ENCODE measurements at places on chromosomes 6 and 20.

DNA sequence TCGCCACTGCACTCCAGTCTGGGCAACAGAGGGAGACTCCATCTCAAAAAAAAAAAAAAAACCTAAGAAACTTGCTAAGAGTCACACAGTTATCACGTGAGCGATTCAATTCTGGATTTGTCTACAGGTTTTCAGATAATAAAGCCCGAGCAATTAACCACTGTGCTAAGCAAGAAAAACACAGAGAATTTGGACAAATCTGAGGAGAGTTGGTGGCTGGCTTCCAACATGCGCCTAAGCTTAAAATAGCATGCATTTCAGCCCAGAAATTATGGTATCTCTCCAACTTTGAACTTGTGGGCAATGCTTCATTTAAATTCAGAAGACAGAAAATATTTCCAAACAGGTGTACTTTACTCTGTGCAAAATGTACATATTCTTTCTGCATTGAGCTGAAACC lies 232.9 kb downstream of the TSHZ2 start:
- DNase-seq = no peak

DNA sequence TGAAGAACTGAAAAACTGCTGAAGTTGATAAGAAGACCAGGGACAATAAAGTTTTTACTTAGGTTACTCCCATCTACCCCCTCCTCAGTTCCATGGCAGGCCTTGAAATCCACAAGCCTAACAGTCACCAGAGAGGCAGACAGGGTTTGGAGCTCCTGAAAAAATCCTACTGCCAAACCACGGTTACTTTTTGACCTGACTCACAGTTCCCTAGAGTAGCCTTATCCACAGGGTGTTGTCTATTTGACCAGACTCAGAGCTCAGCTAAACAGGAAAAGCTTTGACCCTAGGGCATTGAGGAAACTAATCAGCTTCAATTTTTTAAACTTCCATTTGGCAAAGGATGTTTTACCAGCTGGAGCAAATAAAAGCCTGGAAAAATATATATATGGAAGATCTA lies 257.7 kb upstream of the NT5E start:
- DNase-seq = no peak

GRCh38 chr6:11427723-11428245 lies 109.8 kb upstream of the TMEM170B start:
- DNase-seq = no peak

- DNase-seq = peak; percentile 46
These were observed 636.0 kb downstream of the BCKDHB start for GRCh38 chr6:80742481-80742880.
